CD4-positive, alpha-beta T cell treated with Interleukin-10 for 1 hour (primary cell): ENCODE measurements at places on chromosomes 6 and 20.

DNA sequence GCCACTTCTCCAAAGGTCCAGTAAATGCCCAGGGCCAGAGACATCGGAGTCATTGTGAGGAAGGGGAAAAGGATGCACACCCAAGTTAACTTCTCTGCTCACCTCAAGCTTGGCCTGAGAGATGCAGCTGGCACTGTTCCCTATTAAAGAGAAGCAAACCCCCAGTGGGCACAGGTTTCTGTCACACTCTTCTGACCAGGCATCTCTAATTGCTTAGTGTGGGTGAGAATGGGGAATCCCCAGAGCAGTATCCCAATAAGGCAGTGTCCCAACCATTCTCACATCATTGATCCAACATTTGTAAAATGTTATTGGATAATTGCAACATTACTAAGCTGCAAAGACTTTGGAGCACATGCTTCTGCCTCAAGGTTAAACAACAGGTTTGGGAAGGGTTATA, 232.3 kb downstream of the ADGRG6 start:
- no peak for DNase-seq

DNA sequence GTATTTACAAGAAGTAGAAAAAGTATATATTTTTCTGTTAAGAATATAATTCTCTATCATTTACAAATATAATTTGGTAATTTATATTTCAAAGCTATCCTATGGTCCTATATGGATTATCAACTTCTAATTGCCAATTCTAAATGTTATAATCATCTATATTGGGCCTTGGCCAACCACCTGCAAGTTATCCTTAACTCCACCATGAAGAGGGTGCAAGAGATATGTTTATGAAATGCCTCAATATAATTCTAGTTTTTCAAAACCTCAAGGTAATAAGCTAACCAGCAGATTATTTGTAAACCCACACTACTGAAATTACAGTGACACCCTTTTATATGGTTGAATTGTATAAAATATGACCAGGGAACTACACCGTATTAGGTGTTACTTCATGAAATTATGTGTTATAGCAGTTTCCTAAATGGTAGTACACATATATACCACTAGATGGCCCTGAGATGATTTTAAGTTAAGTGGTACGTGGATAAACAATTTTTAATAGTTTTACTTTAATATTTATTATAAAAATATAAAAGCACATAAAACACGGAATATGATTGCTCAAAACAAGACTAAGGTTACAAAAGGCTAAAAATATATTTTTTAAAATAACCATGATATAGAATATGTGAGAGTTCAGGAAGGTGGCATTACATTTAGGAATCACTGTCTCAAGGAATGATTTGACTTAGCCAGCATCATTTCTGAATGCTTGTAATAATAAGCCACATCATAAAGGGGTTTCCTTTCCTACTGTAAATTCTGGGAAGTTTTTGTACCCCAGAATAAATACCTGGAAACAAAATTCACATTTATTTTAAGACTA, 9.8 kb upstream of the PNISR start:
- DNase-seq: peak; percentile 53

- DNase-seq: peak; percentile 23
These were observed 424 bp upstream of the KIF13A start for GRCh38 chr6:17987697-17988421.

- no peak for DNase-seq
These were observed 609.8 kb downstream of the RFPL4B start for GRCh38 chr6:112956696-112957535.

DNA sequence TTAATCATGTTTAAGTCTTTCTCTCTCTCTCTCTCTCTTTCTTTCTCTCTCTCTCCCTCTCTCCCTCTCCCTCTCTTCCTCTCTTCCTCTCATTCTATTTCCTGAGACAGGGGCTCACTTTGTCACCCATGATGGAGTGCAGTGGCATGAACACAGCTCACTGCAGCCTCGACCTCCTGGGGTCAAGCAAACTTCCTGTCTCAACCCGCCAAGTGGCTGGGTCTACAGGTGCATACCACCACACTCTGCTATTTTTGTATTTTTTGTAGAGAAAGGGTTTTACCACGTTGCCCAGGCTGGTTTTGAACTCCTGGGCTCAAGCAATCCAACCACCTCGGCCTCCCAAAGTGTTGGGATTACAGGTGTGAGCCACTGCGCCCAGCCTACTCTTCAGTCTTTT, 15.7 kb upstream of the RPS10 start:
- no peak for DNase-seq

GRCh38 chr20:51634257-51634656, 91.7 kb upstream of the NFATC2 start:
- no peak for DNase-seq

- peak; percentile 7 for DNase-seq
These were observed 72.0 kb downstream of the DST start for GRCh38 chr6:56570413-56571359.

DNA sequence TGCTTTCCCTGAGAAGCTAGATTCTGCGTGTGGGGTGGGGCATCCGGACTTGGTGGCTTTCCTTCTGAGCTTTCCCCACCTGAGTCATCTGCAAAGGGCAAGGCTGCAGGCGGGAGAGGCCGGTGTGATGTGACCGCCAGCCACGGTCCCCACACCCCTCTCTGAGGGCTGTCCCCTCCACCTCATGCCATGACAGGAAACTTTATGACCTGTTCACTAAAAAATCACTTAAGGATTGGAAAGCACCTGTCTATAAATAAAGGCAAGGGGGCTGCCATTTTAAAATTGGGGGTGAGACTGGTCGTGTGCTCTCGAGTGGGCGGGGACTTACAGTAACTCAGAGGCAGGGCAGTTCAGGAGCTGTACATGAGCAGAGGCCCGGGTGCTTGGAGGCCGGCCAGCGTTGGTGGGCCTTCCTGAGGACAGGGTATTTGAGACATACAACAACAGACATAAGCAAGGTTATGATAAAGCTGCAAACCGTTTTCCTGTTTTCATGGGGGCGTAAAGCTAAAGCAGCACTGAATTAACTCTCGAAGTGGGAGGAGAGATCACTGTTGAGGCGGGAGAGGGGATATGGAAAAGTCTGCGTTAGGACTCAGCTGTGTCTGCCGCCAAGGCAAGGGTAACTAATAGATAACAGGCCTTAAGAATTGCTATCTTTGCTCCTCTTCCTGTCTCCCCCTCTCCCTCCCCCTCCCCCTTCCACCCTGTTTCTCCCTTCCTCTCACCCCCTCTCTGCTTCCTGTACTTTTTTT, 16.1 kb upstream of the SERPINB1 start:
- peak; percentile 86 for DNase-seq

- DNase-seq: no peak
These were observed 49.7 kb downstream of the SYNE1 start for GRCh38 chr6:152587473-152587872.

DNA sequence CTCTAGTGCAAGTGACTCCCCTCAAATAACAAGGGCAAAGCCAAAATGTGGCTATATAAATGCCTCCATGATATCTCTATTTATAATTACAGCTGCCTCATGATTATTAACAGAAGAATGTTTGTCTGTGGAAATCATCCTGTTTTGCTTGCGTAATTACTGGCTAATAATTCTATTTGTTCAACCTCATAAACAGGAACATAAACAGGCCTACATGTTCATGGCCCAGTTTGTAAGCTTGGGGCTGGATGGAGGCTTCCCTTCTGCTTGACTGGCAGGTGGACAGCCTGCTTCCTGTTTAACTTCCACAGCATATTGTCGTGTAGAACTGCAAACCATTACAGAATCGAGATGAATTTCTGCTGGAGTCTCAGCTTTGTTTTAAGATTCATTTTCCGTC, 766.0 kb upstream of the MAP3K7 start:
- no peak for DNase-seq

DNA sequence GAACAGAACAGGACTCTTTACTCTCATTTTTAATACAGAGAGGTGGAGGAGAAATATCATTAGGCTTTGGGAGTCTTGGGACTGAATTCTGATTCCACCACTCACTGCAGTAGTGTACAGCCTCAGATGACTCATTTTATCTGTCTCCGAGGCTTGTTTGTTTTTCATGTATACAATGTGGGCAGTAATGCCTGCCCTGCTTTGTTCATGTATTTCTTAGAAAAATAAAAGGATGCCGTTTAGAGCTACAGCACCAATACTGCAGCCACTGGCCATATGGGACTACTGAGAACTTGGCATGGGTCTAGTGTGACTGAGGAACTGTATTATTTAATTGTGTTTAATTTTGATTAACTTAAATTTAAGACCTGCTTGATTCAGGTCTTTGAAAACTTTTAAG, 41.2 kb upstream of the JAG1 start:
- no peak for DNase-seq

DNA sequence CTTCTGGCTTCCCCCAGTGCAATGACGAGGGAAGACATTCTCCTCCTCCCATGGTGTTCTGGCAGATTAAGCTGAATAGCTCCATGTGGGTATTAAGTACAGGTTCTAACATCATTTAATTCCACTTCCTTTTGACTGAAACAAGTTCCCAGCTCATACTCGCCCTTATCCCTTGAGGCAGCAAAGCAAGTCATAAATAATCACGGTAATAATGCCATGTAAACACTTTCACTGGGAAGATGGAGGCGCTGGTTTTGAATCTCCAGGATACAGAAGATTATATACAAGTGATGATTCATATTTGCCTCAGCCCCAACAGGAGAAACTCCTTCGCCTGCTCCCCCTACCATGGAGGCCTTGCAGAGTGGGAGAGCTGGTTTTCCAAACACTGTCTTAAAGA, 141.3 kb downstream of the PXDC1 start:
- no peak for DNase-seq

DNA sequence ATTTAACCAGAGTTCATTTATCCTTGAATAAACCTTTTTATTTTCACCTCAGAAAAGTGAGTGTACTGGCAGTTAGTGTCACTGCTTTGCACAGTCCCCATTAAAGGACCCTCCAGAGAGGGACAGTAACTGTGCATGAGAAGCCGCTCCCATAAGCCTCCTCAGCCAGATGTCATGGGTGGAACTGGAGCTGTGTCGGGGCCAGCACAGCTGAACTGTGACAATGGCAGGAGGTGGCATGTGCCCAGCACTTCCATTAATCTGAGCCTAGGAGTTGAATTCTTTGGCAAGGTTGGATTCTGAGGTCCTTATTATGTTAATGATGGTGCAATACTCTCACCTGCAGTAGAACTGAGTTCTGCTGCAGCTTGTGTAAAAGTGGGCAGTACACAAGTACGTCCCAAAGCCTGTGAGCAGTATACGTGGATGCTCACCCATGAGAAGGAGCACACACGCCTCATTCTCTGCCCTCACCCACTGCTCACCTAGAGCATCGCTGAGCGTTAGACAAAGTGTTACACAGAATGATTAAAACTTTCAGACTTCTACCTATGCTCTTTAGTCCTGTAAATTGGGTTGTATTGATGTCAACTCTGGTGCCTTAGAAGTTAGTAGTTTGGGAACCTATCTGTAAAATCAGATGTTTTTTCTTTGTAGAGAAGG, 11.9 kb upstream of the CSE1L start:
- DNase-seq: no peak

GRCh38 chr6:151137542-151137941, 102.2 kb upstream of the AKAP12 start:
- no peak for DNase-seq

GRCh38 chr6:161353208-161353613, 79.3 kb upstream of the AGPAT4 start:
- DNase-seq: no peak

- no peak for DNase-seq
These were observed 60.6 kb upstream of the FAM184A start for GRCh38 chr6:119138906-119139541.

DNA sequence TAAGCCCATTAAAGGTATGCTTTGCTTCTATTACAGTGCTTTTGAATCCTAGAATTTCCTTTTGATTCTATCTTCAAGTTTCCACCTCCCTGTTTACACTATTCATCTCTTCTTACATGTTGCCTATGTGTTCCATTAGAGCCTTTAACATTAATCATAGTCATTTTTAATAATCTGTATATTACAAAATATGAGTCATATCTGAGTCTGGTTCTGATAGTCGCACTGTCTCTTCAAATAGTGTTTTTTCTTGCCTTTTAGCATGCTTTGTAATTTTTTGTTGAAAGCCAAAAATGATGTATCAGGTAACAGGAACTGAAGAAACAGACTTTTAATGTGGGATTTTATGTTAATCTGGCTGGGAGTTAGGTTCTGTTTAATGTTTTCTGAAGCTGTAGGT, 68.4 kb downstream of the DNAAF9 start:
- no peak for DNase-seq

- DNase-seq: no peak
These were observed 43.6 kb upstream of the PHACTR3 start for GRCh38 chr20:59560588-59561227.

DNA sequence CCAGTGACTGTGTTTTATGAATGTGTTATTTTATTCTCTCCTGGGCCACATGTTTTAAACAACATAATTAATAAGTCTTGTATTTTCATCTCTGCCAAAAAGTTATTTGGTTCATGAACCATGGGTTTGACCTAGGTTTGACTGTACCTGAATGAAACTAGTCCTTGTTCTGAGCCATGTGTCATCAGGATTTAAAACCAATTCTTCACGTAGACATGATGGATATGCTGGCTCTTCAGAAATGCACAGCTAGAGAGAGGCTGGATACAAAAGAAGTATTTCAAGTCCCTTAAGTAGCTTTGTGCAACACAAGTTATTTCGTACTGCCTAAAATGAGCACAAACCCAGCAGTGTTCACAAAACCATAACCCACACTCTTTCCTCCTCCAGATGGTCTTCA, 116.1 kb downstream of the IBTK start:
- no peak for DNase-seq

GRCh38 chr6:89360415-89360999, 8.0 kb upstream of the UBE2J1 start:
- DNase-seq: no peak

- no peak for DNase-seq
These were observed 51.0 kb downstream of the KCNQ5 start for GRCh38 chr6:72672906-72673305.

GRCh38 chr6:57035549-57035948, 10.9 kb upstream of the KIAA1586 start:
- no peak for DNase-seq

DNA sequence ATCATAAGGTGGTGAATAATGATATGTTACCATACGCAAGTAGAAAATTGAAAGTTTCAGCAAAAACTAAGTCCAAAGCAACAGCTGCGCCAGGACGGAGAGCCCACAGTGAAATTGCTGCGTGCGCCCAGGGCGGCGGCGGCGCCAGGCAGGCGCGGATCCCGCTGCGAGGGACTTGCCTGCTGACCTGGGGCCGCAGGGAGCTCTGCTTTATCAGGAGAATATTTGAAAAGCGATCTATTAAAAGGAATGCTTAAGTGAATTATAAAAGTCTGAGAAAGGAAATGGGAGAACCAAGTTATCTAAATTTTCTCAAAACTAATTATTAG, 85.4 kb downstream of the THBS2 start:
- DNase-seq: no peak
